NB4 (cell line): ENCODE measurements at places on chromosomes 12 and 14.
A peak's percentile ranks its signal among the peaks of the same experiment; 100 is the strongest.

- peak; percentile 26 for DNase-seq
These were observed 166.0 kb upstream of the VASH1 start for GRCh38 chr14:76595266-76595665.

- DNase-seq, result peak; percentile 31
These were observed 9.3 kb upstream of the DENND5B start for GRCh38 chr12:31600252-31600651.

- DNase-seq, result no peak
These were observed 10.4 kb upstream of the RMST start for GRCh38 chr12:97452230-97452629.

- DNase-seq, result no peak
These were observed 46.0 kb upstream of the TCL1A start for GRCh38 chr14:95759941-95760340.

GRCh38 chr14:75138492-75138891 lies 11.6 kb upstream of the NEK9 start:
- peak; percentile 41 for DNase-seq

DNA sequence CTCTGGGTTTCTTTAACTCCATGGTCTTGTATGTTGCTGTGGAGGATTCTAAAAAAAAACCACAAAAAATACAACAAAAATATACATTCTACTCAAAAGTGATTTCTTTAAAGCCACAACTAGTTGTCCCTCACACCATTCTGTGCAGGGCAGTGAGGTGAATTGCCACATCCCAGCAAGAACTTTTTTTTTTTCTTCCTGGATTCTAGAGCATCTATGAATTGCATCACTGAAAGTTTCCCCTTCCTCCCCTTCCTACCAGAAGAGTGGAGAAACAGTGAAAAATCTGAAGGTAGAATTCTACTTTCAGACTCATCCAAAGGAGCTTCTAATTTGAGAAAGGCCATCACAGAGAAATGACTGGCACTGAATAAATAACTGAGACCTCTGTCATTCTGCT lies 395.3 kb downstream of the AEBP2 start:
- DNase-seq, result no peak

DNA sequence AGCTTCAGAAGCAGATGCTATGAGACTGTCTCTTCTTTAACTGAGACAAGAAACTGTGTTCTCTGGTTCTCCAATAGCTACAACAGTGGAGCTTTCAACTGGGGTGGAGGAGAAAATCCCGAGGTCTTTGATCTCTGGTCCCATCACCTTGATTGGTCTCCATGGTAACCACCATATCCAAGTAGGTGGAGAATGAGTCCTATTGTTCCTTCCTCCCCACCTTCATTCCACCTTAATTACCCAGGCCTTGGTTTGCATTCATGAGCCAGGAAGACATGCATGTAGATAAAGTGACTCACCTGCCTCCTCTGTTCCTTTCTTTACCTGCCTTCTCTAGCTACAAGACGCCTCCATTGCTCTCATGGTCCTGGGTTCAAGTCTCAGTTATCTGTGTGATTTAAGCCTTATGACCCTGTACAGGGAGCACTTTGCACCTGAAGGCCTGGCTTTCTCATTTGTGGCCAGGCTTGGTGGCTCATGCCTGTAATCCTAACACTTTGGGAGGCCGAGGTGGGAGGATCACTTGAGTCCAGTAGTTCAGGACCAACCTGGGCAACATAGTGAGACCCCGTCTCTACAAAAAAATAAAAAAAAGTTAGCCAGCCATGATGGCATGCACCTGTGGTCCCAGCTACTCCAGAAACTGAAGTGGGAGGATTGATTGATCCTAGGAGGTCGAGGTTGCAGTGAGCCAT lies 157.7 kb upstream of the TBX3 start:
- DNase-seq, result no peak

- DNase-seq, result no peak
These were observed 96.1 kb downstream of the IPO8 start for GRCh38 chr12:30599608-30600007.

GRCh38 chr12:45887544-45887943 lies 102.8 kb downstream of the SCAF11 start:
- DNase-seq, result no peak

GRCh38 chr12:13210236-13211190 lies 14.0 kb downstream of the EMP1 start:
- no peak for DNase-seq

- DNase-seq, result no peak
These were observed 1.7 kb upstream of the NOS1 start for GRCh38 chr12:117363056-117363662.

DNA sequence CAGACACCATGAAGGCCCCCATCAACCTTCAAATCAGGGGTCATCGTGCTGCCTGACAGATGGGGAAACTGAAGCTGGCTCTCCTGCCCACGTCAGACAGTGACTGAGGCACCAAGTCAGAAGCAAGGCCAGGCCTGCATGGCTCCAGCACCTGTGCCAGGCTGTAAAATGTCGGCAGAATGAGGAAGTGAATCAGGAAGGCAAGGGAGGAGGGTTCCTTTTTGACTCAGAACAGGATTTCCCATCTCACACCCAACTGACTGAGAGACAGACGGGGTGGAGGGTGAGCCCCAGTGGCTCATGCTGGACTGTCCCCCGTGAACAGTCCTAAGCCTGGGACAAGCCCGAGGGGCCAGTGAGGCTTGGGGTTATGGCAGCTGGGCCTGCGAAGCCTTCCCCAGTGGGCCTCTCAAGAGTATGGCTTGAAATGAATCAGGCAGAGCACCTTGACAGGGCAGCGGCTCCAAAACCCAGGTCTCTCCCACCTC lies 20.9 kb downstream of the SYNE3 start:
- peak; percentile 84 for DNase-seq

DNA sequence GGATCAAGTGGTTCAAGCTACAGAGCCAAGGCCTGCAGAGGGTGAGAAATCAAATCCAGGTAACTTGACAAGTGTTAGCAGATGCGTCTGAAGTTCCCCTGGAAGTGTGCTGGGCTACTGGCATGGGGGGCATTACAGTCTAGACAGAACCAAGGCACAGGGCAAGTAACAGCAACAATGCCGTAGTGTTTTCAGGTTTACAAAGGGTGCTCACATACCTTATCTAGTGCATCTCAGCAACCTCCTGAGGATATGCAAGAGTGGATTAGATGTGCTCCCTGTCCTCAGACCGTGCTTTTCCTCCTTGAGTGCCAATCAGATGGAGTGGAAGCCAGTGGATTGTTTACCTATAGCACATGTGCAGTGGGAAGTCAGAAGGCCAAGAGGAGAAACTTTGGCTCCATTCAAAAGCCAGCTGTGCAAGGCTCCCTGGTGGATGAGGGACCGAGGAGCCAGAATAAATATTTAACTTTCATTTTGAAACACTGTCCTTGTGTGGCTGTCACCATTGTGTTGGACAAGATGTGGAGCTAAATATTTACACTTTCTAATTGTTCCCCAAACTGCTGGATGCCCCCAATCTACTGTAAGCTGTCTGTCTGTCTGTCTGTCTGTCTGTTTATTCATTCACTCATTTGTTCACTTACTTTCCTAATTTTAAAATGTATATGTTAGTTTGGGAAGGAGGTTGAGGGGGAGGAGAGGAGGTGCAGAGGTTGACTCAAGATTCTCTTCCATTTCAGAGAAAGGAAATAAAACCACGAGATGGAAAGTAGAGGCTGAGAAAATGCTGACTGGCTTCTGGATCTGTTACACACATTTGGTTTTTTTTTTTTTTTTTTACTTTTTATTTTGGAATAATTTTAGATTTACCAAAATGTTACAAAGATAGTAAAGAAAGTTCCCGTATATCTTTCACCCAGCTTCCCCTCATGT lies 184.0 kb upstream of the PARP11 start:
- DNase-seq, result no peak

- DNase-seq, result peak; percentile 90
These were observed 14.2 kb downstream of the BLTP3B start for GRCh38 chr12:100128512-100128908.

GRCh38 chr12:68140556-68140955 lies 19.0 kb downstream of the IFNG start:
- DNase-seq, result no peak

GRCh38 chr12:53677800-53678148 lies 1.9 kb upstream of the ATP5MC2 start:
- no peak for DNase-seq

DNA sequence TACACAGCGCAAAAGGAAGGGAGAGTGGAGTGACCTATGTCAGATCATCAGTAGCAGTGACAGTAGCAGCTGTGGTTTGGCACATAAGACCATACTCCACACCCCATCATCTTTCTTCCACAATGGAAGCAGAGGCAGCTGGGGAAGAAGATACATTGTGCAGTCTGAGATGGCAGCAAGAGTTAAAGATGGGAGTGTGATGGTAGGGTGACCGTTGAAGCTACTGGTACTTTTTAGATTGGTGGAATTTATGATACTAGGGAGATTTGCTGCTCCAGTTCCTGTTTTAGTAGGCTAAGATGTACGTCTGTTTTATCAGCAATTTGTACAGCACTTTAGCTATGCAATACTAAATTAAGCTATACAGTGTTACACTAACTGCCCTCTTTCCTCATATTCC lies 291.0 kb downstream of the FUT8 start:
- DNase-seq, result no peak

- peak; percentile 44 for DNase-seq
These were observed 36.3 kb downstream of the DTX1 start for GRCh38 chr12:113092607-113093408.

- DNase-seq, result no peak
These were observed 34.6 kb downstream of the PTPRO start for GRCh38 chr12:15356951-15357364.

DNA sequence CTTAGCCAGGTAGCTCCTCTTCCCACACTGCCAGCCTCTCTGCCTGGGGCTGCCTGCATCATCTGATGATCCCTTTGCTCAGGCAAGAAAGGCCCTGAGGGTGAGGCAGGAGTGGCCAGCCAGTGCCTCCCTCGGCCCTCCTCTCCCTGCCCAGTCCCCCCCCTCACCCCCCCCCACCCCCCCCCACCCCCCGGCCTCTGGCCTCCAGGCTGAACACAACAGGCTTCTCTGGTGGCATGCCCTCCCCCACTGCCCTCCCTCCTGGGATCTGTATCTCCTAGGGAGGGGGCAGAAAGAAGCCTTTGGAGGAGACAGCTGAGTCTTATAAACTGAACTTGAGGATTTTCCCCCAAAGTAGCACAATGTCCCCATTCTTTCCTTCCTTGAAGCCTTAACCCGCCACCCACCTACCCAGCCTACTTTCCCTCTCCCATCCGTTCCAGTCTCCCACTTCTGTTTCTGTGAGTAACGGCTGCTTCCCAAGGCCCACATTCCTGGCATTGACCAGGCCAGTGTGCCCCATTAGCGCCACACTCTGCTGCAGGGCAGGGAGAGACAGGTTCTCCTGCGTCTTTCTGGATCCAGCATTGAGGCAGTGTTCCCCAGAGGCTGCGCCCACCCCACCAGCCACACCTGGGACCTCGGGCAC lies 82.1 kb downstream of the B4GALNT3 start:
- no peak for DNase-seq

DNA sequence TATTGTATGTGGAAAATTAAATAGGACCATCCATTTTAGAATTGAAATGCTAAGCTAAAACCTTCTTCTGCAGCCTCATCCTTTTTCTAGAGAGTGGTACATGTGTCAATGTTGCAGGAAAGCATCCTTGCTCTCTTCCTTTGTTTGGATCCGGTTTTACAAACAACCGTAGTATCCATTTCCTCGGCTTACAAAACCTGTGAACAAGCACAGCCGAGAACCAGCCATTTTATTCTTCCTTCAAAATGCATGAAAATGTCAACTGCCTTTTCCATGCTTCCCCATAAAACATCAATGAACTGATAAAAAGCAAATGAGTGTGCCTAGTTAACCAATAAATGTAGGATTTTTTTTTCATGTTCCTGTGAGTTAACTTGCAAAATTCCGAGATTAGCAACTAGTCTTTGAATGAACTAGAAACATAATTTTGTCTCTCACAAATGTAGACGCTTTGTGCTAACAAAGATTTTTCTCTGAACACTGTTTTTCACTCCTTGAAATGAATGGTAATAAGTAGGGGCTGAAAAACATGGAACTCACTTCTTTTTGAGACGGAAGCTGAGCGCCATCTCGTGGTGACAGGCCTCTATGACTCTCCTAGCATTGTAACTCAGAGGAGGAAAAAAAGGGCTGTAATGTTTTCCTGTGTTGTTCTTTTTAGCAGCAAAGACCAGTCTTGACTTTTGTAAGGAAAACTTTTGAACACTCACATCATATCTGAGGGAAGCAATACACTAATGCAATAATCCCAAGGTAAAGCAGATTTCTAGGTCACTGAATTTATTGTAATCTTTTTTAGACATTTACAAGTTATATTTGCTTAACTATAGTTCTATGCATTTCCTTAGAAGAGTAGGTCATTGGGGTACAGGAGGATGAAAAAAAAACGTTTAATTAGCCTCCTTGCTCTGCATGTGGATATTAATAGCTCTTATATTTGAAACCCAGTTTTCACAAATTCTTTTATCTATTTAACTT lies 157.4 kb upstream of the FOXG1 start:
- DNase-seq, result peak; percentile 65

GRCh38 chr14:98633380-98633779 lies 638.6 kb downstream of the BCL11B start:
- no peak for DNase-seq

DNA sequence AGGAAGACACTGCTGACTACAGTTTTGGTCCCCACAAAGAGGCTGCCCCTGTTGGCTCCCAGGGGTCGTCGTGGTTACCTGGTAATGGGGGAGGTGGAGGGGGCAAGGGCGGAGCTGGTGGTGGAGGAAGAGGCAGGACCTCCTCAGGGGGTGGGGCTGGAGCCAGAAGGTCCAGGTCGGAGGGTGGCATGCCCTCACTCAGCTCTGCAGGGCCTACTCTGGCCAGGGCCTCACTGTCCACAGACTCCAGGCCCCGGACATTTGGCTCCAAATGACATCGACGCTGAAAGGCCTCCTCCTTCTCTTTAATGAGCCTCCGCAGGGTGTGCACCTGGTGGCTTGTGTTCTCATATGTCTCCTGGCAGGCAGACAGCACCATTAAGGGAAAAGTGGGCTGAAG lies 28.5 kb downstream of the PRPF40B start:
- no peak for DNase-seq

GRCh38 chr12:90455756-90456155 lies 499.2 kb downstream of the CCER1 start:
- DNase-seq, result no peak
